ENCODE measurements at places on chromosomes 3 and 15. TPM values are rescaled to one million over a fixed set of nuclear protein-coding genes. Genes with fewer than 3 reads are reported as not detected.
A peak's percentile ranks its signal among the peaks of the same experiment; 100 is the strongest.

DNA sequence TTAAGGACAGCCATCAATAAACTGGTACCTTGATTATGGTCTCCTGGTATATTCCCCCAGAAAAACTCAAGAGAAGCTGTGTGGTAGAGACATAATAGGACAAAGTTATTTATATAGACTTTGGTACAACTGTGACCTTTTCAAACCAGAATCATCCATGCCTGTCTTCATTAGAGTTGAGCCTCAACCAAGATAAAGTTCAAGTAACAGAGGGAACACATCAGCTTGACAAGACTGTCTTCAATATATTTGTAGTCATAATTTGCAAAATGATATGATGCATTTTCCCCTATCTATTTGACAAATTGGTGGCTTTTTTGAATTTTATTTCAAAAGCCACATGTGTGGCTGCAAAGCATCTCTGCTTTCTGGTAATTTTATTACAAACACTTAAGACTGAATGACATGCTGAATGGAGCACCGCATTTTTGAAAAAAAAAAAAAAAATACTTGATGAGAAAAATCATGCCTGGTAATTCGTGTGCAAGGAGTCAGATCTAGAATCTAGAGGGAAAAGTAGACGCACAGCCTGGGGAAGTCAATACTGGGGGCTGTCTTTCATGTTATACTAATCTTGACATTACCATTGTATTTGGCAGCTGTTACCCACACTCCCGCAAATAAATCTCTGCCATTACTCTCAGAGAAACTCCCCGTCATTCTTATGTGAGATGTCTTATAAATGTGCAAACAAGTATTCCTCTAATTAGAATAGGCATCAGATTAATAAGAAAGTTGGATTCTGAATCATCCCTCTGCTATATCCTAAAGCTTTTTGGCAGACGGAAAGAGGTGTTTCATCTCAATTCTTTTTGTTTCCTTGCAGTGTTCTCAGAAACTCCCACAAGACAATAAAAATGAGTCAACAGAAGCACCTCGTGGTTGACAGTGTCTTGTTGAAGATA, 554.8 kb upstream of the CBLB start:
- no peak overlapping the region for H3K4me3 ChIP-seq
- H3K36me3 ChIP-seq = no peaks in the 10 kb centered on the region
- no peaks in the 10 kb centered on the region for H3K27me3 ChIP-seq

DNA sequence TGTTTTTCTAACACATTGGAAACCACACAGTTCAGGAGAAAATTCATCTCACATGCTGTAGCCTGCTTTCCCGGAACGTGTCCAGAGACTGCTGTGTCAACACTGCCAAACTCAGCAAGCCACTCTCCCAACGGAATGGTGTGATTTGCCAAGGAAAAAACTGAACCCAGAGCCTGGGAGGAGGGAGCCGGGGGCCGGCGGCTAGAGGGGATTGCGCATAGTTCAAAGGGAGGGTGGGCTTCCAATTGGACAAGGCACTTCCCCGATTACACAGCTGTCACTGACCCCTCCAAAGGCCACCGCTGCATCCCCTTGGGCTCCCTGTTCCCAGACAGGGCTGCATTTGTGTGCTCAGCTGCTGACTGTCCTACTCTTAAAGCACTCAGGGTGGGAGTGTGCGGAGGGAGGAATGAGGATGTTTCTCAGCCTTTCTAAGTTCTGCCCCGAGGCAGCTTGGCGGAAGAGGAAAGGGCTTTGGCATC, 256.2 kb downstream of the ZNF621 start:
- no peaks in the 10 kb centered on the region for H3K27me3 ChIP-seq
- no peaks in the 10 kb centered on the region for H3K4me1 ChIP-seq
- H3K4me3 ChIP-seq = no peak overlapping the region
- peak; percentile 18 for DNase-seq

DNA sequence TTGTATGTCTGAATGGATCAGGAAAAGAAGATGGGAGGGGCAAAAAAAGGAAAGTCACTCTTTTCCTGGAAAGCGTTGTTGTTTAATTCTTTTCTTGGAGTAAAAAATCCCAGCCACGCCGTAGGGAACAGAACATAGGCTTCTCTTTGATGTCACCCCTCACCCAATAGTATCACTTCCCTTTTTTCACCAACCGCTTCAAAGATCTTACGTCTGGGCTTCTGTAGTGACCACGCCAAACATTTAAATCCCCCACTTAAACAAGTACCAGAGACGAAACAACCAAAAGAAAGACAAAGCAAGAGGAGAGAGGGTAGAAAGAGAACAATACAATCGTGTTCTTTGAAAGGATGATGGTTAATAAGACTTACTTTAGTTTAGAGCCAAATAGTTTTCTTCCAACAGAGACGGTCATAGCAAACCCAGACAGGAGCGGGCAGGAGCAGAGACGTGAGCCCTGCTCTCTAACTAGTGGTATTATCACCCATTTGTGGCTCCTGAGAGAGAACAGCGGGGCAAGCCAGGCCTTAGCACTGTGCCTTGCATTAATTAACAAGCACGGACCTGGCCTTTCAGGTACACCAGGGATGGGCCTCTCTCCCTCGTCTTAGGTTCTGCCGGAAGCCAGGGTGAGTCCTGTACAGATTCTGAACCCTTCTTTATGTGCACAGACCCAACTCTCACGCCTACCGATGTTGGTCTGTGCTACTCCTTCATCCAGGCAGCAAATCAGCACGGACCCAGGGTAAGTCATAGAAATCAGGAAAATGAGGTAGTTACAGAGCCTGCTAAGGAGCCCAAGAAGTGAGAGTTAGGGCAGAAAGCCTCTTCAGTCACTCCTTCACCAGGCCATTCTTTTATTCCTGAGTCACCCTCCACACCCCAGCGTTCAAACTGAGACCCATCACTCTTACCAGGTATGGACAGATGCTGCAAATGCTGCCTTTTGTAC, 28.2 kb upstream of the BCL6 start:
- H3K27me3 ChIP-seq = no peaks in the 10 kb centered on the region
- no peak overlapping the region for H3K4me3 ChIP-seq
- no peaks in the 10 kb centered on the region for H3K4me1 ChIP-seq

PCSK6 gene
- total RNA-seq = 40.5 TPM

Data from hepatocyte (in vitro differentiated cells).